RKO (cell line): ENCODE measurements at places on chromosomes 5 and 9.

DNA sequence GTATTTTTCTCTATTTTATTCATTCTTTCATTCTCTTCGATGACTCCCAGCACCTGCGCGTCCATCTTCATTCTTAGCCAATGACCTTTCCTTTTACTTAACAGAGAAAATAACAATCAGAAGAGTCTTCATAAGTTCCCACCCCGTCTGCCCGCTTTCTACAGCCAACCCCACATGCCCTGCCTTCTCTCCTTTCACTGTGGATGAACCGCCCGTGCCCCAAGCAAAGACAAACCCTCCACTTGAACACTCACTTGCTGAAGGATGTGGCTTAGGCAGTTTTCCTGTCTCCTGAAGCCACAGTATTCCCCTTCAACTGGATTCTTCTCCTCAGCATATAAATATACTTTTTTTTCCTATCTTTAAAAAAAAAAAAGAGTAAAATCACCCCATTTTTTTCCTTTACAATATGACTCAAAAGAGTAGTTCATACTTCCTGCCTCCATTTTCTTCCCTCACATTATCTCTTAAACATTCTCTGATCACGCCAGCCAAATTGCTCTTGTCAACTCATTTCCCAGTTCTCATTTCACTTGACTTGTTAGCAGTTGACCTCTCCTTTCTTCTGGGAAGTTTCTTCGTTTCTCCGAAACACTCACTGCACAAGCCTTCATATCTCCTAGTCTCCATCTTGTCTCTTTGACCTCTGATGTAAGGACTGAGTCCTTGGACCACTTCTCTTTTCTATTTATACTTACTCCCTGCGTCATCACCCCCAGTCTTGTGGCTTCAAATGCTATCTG, 11.1 kb downstream of the NIPSNAP3B start:
- DNase-seq, result no peak

GRCh38 chr5:143454936-143455516, 51.5 kb upstream of the NR3C1 start:
- DNase-seq, result no peak

GRCh38 chr5:37396352-37396751, 17.2 kb downstream of the WDR70 start:
- no peak for DNase-seq

DNA sequence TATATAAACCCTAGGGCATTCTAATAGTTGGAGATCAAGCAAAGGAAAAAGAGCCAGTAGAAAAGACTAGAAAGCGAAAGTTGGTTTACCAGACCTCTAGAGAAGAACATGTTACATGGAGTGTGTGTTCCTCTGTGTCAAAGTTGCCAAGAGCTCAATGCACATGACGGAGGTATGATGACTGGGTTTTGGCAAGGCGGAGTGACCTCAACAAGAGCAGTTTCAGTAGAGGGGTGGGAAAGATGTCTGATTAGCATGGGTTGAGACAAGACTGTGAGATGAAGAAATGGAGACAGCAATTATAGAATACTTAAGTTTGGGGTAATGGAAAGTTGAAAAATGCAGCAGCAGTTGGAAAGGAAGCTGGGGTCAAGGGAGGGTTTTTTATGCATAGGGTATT, 1.6 kb downstream of the ANKDD1B start:
- no peak for DNase-seq

- no peak for DNase-seq
Observed at GRCh38 chr9:108103046-108103693, 613.6 kb upstream of the KLF4 start.

GRCh38 chr9:122186777-122187470, 27.2 kb downstream of the MORN5 start:
- no peak for DNase-seq

DNA sequence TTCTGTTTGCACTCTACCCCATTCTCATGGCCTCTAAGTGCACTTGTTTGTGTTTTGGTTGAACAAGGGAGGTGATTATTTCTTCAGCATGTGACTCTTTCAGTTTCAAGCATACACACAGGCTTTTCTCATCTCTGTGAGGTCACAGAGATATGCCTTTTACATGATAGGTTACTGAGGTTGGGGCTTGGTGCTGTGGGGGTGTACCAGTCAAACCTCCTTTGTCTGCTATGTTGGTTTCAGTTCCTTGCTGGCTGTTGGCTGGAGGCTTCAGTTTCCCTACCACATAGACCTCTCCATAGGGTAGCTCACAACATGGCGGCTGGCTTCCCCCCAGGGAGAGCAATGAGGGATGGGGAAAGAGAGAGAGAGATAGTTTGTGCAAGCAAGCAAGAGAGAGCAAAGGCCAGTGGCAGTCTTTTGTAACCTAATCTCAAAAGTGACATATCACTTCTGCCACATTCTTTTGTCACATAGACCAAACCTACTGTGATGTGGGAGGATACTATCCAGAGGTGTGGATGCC, 96.7 kb upstream of the SEMA6A start:
- no peak for DNase-seq

- no peak for DNase-seq
Observed at GRCh38 chr9:137972988-137973470, 95.4 kb downstream of the CACNA1B start.

DNA sequence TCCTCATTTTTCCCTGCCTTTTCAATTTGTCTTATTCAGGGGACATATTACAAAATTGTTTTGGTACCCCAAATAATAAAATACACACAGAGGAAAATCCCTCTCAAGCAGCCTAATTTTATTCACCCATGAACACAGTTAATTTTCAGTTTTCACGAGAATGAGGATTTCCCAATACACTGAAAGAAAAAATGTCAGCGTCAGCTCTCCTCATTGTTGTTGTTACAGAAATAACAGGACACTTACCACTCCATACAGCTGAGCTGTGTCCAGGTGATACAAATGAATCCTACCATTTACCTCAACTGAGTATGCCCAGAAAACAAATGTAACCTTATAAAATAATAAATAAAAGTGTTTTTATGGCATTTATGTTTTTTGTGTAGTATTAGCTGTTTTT, 144.6 kb upstream of the PCA3 start:
- DNase-seq, result no peak

DNA sequence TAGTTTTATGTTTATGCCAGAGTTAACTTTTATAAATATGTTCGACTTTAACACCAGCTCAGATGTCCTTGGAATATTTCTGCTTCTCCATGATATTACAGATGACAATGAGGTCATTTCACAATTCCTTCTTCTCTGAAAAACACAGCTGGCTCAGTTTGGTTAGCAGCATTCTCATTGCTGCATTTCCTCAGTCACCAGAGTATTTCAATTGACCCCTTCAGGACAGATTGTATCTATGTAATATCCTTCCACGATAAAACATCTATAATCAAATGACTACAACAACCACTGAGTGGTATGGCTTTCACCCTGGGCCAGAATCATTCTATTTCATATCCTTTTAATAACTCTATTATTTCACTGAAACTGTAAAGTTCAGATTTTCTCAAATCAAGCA, 148.7 kb downstream of the OXCT1 start:
- DNase-seq, result no peak

GRCh38 chr5:22889720-22890119, 36.6 kb upstream of the CDH12 start:
- peak; percentile 27 for DNase-seq

GRCh38 chr9:13508681-13509080, 229.2 kb upstream of the MPDZ start:
- no peak for DNase-seq

DNA sequence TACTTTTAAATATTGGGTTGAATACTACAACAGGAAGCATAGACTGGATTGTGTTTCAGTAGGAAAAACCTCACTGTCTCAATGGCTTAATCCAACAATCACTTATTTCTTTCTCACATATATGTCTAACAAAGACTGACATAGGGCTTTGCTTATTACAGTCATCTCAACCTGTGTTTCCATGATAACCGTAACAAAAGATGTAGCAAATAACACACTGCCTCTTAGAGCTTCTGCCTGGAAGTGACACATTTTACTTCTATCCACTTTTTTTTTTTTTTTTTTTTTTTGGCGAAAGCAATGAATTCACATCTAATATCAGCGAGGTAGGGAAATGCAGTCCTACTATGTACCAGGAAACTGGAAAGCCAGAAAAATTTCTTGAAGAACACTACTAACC, 204.9 kb upstream of the CDKN2B start:
- DNase-seq, result peak; percentile 39

- DNase-seq, result no peak
Observed at GRCh38 chr5:83281658-83282057, 189.9 kb upstream of the VCAN start.

GRCh38 chr5:141495453-141495811, 6.6 kb downstream of the PCDHGC5 start:
- DNase-seq, result no peak

GRCh38 chr5:122780296-122780695, 5.4 kb downstream of the SNX2 start:
- DNase-seq, result no peak

DNA sequence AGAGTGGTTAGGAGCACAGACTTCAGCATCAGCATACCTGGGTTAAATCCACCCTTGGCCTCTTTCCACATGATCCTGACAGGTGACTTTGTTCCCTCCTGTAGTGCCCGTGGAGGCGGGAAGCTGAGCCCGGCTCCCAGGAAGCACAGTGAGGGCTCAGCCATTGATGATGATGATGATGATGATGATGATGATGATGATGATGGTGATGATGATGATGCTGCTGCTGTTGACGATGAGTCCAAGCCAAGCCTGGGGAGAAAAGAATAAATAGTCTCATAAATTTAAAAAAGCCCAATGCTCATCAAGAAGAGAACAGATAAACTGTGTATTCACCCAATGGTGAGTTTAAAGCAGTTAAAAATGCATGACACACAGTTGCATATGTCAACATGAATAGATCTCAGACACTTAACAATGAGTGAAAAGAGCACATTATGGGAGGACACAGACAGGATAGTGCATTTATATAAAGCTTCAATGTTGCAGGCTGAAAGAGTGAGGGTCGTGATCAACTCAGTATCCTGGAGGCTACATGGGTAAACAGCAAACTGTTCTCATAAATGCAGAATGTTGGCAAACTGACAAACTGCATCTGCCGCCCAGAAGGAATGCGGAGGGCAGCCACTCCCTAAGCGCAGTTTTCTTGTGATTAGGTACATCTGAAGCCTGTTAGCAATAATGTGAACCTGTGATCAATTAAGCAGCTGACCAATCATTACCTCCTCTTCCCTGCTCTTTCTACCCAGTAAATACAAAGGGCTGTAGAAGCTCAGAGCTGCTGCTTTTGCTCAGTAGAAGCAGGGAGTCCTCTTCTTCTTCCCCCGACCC, 11.7 kb upstream of the CFAP157 start:
- DNase-seq, result no peak

DNA sequence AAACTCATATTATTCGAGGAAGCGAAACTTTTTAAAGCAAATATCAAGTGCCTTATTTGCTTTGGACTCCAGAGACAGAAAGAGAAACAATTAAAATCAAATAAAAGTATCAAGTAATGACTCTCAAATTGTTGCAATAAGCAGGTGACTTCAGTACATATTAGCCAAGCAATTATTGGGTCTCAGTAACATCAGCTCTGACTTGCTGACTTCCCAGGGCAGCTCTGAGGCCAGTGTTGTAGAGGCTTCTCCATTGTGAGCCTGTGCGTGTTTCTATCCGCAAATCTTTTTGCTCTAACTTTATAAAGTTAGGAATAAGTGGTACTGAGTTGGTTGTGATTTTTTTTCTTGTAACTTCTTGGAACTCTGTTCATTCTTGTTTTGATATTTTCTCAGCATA, 186.8 kb upstream of the PRLR start:
- DNase-seq, result no peak

GRCh38 chr9:136339173-136339957, 12.0 kb downstream of the GPSM1 start:
- peak; percentile 72 for DNase-seq

- DNase-seq, result no peak
Observed at GRCh38 chr9:68747043-68747533, 42.0 kb downstream of the PIP5K1B start.

GRCh38 chr5:178699681-178700253, 30.7 kb downstream of the ZNF354A start:
- DNase-seq, result no peak

DNA sequence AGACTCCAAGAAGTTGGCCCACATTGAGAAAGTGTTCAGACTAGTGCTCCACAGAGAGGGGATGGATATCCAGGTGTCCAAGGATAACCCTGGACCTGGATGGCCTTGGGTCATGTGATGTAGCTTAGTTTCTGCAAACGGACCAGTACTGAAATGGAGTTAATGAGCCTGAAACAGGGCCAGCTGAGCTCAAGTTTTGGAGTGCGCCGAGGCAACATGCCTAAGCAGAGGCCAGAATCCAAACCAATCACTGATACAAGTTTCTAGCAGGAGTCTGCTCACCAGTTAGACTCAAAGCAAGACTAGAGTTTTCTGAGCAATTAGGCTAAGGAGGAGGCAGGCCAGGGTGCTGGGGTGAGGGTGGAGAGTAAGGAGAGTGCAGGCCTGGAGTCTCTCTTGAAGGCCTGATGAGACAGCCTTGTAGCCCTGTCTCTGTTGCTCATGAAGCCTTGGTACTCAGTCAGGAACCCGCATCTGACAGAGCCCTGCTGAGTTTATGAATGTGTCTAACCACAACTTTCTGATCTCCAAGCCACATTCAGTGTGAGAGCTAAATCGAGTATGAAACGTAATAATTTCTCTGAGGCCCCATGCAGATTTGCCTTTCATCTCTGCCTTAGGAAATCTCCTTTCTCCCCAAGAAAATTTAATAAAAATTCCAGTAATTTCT, 68.9 kb upstream of the EQTN start:
- no peak for DNase-seq

DNA sequence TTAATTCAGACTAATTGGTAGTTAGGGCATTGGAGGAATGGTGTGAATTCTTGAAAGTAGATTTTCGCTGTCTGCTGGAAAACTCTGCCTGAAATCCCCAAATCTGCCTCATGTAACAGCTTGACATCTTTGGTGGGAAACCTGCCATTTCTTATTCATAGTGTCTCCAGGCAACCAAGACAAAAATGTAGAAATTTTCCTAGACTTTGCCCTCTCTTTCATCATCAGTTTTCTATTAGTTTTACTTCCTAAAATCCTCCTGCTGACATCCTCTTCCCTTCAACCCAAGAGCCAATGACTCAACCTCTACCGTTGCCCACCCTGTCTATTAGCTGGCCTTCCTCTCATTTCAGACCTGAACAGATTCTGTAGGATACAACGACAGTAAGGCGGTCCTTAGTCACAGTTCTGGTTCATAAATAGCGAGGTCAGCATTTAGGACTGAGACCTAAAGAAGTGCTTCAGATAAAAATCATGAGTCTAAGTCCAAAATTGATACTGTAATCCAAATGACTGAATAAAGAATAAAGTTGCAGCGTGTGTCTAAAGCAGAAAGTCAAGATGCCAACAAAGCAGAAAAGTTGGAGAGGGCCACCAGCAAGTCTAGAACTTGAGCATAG, 133.9 kb downstream of the MUSK start:
- no peak for DNase-seq

- DNase-seq, result peak; percentile 24
Observed at GRCh38 chr5:23655674-23656073, 148.3 kb downstream of the PRDM9 start.

DNA sequence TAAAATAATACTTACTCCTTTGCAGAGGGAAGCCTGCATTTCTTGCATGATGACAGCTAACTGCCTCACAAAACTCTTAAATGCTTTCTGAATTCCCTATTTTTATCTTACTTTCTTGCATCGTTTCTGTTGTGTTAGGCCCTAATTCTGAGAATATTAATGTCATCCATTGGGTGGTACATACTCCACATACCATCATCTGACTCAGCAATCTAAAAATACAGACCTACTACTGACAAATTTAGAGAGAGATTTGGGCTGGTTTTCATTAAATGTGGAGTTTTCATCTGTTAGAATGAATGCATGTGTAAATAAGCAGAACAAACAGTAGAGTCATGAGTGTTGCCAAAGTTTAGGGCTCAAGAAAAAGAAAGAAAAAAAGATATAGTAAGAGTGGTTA, 26.5 kb upstream of the KCNN2 start:
- no peak for DNase-seq

- no peak for DNase-seq
Observed at GRCh38 chr9:130171226-130172148, 717 bp upstream of the NCS1 start.
